ENCODE measurements at places on chromosomes 7 and 10.

DNA sequence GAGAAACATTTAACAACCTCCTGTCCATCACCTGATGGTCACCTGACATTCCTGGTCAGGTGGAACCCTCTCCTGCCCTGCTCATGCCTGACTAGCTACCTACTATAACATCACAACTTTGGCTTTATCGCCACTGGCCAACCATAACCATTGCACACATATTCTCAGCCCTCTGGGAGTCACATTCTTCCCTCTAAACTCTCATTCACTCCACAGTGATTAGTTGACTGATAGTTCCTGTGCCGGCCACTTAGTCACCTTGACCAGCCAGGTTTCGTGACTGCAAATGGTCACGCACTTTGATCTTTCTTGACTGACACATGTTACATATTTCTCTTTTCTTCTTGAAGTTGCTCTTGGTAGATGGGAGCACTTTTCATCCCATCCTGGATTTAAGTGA lies 50.1 kb downstream of the GNAI1 start:
- no peak for DNase-seq

DNA sequence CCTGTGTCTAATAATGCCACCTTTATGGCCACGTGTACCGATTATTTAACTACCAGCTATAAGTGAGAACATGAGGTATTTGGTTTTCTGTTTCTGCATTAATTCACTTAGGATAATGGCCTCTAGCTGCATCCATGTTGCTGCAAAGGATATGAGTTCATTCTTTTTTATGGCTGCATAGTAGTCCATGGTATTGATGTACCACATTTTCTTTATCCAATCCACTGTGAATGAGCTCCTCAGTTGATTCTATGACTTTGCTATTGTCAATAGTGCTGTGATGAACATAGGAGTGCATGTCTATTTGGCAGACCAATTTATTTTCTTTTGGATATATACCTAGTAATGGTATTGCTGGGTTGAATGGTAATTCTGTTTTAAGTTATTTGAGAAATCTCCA lies 96.4 kb downstream of the SLC25A40 start:
- DNase-seq, result no peak

DNA sequence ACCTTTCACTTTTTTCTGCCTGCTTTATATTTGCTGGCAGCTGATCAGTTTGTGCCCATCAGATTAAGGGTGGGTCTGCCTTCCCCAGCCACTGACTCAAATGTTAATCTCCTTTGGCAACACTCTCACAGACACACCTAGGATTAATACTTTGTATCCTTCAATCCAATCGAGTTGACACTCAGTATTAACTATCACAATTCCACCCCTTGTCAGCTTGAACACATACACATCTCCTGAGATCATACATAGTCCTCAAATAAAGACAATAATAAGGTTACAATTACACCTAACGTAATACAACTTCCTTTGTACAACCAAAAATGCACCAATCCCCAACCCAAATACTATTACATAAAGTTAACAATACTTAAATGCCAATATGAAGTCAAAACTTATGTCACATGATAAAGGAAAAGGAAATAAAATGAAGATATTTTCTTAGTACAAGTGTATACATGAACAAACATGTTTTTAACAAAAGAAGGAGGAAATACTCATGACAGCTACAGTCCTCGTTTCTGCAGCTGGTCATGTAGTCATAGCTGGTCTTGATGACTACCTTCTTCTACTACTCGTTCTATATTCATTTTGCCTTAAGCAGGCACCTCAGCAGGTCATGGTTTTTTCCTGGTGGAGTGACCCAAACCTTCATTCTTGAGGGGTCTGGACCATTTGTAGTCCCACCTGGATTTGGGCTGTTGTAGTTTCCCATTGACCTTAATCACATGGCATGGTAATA lies 96.7 kb upstream of the CABCOCO1 start:
- DNase-seq, result no peak

- no peak for DNase-seq
Observed at GRCh38 chr10:97505152-97505551, 6.4 kb downstream of the UBTD1 start.
